Right ventricle myocardium superior (tissue), 1 donor: ENCODE measurements at places on chromosomes 2 and 18. TPM values are rescaled to one million over a fixed set of nuclear protein-coding genes. Genes with fewer than 3 reads are reported as not detected.

- no peak for DNase-seq
These were observed 160.6 kb upstream of the RMP24 start for GRCh38 chr18:35811896-35812295.

DNA sequence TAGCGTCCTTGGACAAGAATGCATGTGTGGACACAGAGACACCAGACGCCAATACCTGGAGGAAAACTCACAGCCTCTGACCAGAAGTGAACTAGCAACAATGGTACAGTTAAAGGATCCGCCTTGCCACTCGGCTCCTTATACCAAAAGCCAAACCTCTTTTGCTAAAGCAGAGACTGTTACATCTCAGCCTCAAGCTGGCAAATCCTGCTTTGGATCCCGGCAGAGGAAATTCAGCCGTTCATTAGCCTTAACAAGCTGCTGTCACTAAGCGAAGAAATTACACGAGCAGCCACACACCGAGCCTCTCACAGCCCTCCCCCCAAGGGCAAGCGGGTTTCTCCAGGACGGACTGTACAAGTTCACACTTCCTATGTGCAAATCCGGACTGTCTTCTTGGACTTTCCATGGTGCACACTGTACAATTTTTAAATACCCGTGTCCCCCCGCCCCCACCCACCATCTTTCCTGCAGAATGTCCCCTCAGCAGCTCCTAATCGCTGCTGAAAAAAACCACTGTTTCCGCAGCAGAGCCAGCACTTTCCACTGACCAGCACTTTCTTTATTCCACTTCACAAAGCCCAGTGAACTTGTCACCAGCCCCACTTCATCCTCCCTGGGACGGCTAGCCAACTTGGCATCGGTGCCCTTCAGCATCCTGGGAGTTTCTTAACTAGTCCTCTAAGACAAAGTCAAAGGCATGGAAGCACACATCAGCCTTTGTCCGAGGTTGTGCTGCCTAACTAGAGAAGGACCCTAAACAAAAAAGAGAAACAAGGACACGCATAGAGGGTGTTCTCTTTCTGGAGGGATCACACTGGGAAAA is 1.5 kb downstream of the KLF7 start:
- DNase-seq: peak; percentile 79

DNA sequence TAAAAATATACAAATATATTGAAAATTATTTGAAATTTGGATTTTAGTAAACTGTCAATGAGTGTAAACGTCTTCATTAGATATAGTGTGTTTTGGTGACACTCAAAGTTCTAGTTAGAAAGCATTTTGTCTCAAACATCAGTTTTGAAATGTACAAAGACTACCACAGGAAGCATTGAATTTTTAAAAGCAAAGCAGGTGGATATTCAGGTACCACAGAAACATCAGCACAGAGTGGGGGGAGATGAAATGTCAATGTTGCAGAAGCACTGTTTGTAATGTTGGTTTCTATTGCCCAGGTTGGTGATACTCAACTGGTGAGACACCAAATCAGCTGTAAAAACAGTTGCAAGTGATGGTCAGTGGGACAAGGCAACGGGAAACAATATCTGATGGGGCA is 136.5 kb upstream of the ITGA4 start:
- DNase-seq: no peak

DNA sequence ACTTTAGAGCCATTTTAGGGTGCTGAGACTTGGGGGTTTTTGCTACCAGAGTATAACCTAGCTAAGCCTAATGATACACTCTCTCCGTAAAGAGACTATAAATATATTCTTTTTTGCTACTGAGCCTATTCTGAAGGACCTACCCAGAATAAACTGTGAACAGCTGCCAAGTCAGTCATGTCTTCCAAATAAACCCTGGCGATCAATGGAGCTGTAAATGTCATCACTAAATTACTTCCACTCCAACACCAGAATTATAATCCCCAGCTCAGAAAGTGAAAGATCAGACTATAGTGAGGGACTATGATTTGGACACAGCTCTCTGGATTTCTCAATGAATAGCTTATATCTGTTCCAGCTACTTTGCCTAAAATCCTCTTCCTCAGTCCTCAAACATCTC is 178.9 kb downstream of the METTL4 start:
- DNase-seq: no peak

GRCh38 chr18:45373286-45373880 is 241.9 kb upstream of the SLC14A2 start:
- DNase-seq: no peak

DNA sequence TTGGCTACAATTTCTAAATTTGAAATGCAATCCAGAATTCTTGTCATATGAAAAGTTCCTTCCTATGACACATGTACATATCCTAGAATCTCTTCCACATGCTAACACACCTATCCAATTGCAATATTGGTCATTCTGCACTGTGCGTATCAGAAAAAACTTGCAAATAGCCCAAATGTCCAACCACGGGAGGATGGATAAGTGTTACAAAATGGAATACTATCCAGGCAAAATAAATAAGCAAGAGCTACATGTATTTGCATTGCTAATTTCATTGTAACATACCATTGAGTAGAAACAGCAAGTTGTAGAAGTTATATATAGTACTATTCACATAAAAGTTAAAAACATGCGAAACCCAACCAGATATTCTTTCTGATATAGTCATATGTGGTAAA is 15.6 kb upstream of the RHOB start:
- no peak for DNase-seq

The MCEE gene
- 38.3 TPM for total RNA-seq

The CIB4 gene
- total RNA-seq: not detected

The TRIM43 gene
- not detected for total RNA-seq
